ENCODE measurements at places on chromosomes 3 and 15. TPM values are rescaled to one million over a fixed set of nuclear protein-coding genes. Genes with fewer than 3 reads are reported as not detected.
A peak's percentile ranks its signal among the peaks of the same experiment; 100 is the strongest.

GRCh38 chr3:125965505-125965904 is 3.5 kb upstream of the ROPN1B start:
- no peaks in the 10 kb centered on the region for H3K36me3 ChIP-seq
- DNase-seq: no peak
- H3K4me3 ChIP-seq: no peak overlapping the region
- H3K27ac ChIP-seq: no peak overlapping the region

DNA sequence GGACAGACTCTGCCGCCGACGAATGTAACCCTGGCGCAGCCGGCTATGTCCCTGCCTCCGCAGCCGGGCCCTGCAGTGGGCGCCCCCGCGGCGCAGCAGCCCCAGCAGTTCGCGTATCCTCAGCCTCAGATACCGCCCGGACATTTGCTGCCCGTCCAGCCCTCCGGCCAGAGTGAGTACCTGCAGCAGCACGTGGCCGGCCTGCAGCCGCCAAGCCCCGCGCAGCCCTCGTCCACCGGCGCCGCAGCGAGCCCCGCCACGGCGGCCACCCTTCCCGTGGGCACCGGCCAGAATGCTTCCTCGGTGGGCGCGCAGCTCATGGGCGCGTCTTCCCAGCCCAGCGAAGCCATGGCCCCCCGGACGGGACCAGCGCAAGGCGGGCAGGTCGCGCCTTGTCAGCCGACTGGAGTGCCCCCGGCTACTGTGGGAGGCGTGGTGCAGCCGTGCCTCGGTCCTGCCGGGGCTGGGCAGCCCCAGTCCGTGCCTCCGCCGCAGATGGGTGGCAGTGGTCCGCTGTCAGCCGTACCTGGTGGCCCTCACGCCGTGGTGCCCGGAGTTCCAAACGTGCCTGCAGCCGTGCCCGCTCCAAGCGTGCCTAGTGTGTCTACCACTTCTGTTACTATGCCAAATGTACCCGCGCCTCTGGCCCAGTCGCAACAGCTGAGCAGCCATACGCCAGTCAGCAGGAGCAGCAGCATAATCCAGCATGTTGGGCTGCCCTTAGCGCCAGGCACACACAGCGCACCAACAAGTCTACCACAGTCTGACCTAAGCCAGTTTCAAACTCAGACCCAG is 2.4 kb downstream of the TSC22D2 start:
- no peaks in the 10 kb centered on the region for H3K36me3 ChIP-seq
- H3K27me3 ChIP-seq: no peaks in the 10 kb centered on the region
- H3K4me3 ChIP-seq: peak overlapping the region; percentile 88

GRCh38 chr3:3577823-3578222 is 221.4 kb upstream of the LRRN1 start:
- H3K27ac ChIP-seq: no peak overlapping the region
- no peak for DNase-seq
- no peak overlapping the region for H3K4me3 ChIP-seq
- no peaks in the 10 kb centered on the region for H3K27me3 ChIP-seq
- H3K4me1 ChIP-seq: no peaks in the 10 kb centered on the region

- DNase-seq: peak; percentile 12
- no peaks in the 10 kb centered on the region for H3K4me1 ChIP-seq
- no peak overlapping the region for H3K4me3 ChIP-seq
- no peaks in the 10 kb centered on the region for H3K27me3 ChIP-seq
Measured at GRCh38 chr15:80856809-80857377, 77.7 kb downstream of the CEMIP start.

- peak overlapping the region; percentile 97 for H3K4me3 ChIP-seq
- H3K4me1 ChIP-seq: peaks cover 49% of the 10 kb centered on the region
- no peaks in the 10 kb centered on the region for H3K36me3 ChIP-seq
- DNase-seq: no peak
- no peaks in the 10 kb centered on the region for H3K27me3 ChIP-seq
Measured at GRCh38 chr3:195906865-195907683, 1.3 kb downstream of the TNK2 start.

GRCh38 chr3:157857440-157857839 is 248.8 kb downstream of the SHOX2 start:
- no peak overlapping the region for H3K27ac ChIP-seq
- peaks cover 22% of the 10 kb centered on the region for H3K4me1 ChIP-seq
- DNase-seq: no peak
- no peak overlapping the region for H3K4me3 ChIP-seq

DNA sequence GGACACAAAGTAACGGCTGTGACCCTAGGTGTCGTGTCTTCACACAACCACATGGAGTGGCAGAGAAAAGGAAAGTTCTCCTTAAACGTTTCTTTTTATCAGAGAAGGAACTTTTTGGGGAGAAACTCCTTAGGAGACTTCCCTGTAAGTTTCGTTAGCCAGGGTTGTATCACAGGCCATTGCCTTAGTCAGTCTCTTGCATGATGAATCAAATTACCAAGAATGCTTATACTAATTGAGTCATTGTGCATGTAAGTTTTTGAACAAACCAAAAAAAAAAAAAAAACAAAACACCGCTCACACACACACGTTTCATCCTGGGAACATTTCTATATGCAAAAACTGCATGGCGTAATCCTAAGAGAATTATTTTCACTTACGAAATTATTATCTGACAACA is 150.4 kb upstream of the SATB1 start:
- no peaks in the 10 kb centered on the region for H3K36me3 ChIP-seq
- no peaks in the 10 kb centered on the region for H3K4me1 ChIP-seq
- no peak for DNase-seq
- H3K4me3 ChIP-seq: no peak overlapping the region
- no peak overlapping the region for H3K27ac ChIP-seq

DNA sequence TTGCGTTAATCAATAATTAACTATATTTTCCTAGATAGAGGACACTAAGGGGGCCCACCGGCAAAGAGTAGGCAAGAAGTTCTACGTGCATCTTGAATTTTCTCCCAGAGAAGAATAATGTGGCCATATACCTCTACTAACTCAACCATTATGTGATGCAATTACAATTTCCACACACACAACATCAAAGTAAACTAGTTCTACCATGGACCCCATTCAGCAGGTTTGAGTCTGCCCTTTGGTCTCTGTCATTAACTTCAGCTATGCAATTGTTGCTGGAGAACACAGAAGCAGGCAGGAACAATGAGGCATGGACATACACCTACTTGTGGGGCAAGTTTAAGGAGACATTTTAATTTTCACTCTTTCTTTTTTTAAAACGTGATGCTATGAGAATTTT is 705.9 kb downstream of the PDCD6IP start:
- no peaks in the 10 kb centered on the region for H3K27me3 ChIP-seq
- H3K4me1 ChIP-seq: no peaks in the 10 kb centered on the region
- no peak overlapping the region for H3K27ac ChIP-seq
- no peak for DNase-seq
- no peaks in the 10 kb centered on the region for H3K36me3 ChIP-seq

DNA sequence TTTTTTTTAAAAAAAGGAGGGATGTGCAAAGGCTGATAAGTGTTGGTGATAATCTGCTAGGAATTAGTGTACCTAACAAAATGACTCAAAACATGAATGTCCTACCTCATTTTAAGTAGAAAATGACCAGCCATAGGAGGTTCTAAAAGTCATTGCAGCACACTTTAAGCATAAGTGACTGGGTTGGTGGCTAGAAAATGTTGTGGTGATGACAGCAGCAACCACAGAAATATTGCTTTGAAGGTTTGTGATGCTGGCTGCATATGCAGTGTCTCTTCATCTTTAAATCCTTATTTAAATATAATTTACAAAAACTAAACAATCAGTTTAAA is 55.2 kb downstream of the CMSS1 start:
- H3K4me1 ChIP-seq: no peaks in the 10 kb centered on the region
- no peaks in the 10 kb centered on the region for H3K36me3 ChIP-seq
- H3K4me3 ChIP-seq: peak overlapping the region; percentile 76
- H3K27me3 ChIP-seq: no peaks in the 10 kb centered on the region
- DNase-seq: no peak
- peak overlapping the region; percentile 97 for H3K27ac ChIP-seq

GRCh38 chr3:77052051-77052501 is 12.2 kb downstream of the ROBO2 start:
- H3K27me3 ChIP-seq: no peaks in the 10 kb centered on the region
- no peak for DNase-seq
- no peaks in the 10 kb centered on the region for H3K4me1 ChIP-seq
- no peak overlapping the region for H3K4me3 ChIP-seq
- no peaks in the 10 kb centered on the region for H3K36me3 ChIP-seq

DNA sequence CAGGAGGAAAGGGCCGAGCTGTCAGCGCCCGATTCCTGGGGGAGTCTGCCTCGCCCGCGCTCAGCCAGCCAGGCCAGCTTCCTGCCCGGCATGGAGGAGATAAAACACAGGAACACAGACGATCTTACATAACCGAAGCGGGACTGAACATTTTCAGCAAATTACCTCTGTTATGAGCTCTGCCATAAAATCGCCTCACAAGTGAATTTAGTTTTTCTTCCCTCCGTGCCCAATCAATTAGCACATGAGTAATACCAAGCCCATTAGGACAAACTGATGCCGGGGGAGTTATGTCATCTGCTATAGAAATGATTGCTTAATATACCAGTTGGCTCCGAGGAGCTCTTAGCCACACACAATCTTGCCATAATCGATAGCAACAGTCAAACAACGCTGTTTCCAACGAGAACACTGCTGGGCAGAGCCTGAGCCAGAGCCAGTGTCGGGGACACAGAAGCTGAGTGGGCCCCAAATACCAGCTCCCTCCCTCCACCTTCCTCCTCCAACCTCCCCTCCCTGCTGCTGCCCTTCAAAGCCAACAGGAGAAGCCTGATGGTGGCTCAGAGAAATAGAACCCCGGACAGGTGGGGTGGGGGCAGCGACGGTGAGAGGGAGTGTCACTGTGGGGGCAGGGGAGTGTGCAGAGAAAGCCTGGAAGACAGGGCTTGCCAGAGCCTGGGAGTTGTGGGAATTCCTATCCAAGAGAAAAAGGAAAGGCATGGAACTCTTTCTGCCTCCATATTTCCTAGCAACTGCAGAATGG is 279.4 kb upstream of the TLE3 start:
- H3K4me1 ChIP-seq: peaks cover 30% of the 10 kb centered on the region
- no peaks in the 10 kb centered on the region for H3K27me3 ChIP-seq
- H3K27ac ChIP-seq: peak overlapping the region; percentile 8
- H3K4me3 ChIP-seq: no peak overlapping the region
- H3K36me3 ChIP-seq: no peaks in the 10 kb centered on the region

DNA sequence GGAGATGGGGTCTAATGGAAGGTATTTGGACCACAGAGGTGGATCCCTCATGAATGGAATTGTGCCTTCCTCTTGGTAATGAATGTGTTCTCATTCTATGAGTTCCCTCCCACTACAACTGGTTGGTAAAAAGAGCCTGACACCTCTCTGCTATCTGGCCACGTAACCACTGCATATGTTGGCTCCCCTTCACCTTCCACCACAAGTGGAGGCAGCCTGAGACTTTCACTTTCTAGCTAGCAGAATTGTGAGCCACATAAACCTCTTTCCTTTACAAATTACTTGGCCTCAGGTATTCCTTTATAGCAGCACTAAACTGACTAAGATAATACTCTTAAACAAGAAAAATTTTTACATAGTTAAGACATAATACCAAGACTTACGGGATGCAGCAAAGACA is 155.3 kb downstream of the NR1I2 start:
- H3K27ac ChIP-seq: no peak overlapping the region
- no peak overlapping the region for H3K4me3 ChIP-seq
- H3K36me3 ChIP-seq: no peaks in the 10 kb centered on the region
- H3K27me3 ChIP-seq: no peaks in the 10 kb centered on the region
- DNase-seq: no peak

Gene FBXL2
- total RNA-seq: 21.2 TPM

Gene SSR3
- total RNA-seq: 88.5 TPM

Gene CTXND1
- total RNA-seq: 3.7 TPM

Gene NRROS
- 8.6 TPM for total RNA-seq

Gene CSPG5
- 0.22 TPM for total RNA-seq

Gene SIDT1
- 5.5 TPM for total RNA-seq
